Stimulated activated CD4-positive, alpha-beta T cell treated with anti-CD3 and anti-CD28 coated beads, Interleukin-1b, Interleukin-23, amount 100 ng/mL, for 24 hours (primary cell): ENCODE measurements at places on chromosomes 2 and 18.

DNA sequence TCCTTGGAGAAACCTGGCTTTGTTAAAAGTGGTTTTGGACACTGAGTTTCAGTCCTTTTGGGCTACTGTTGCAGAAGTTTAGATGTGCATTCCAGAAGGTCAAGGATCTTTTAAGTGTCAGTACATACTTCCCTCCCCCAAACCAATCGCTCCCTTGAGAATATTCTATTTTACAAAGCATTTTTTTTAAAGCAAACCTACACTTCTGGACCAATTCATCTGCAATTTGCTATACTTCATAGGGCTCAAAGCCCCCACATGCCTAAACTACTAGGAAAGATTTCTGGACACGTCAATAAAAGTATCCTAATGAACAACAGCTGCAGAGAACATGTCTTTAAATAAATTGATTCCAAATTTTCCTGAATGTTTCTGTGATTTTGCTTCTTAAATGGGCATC is 157.6 kb downstream of the RDH14 start:
- DNase-seq, result no peak

DNA sequence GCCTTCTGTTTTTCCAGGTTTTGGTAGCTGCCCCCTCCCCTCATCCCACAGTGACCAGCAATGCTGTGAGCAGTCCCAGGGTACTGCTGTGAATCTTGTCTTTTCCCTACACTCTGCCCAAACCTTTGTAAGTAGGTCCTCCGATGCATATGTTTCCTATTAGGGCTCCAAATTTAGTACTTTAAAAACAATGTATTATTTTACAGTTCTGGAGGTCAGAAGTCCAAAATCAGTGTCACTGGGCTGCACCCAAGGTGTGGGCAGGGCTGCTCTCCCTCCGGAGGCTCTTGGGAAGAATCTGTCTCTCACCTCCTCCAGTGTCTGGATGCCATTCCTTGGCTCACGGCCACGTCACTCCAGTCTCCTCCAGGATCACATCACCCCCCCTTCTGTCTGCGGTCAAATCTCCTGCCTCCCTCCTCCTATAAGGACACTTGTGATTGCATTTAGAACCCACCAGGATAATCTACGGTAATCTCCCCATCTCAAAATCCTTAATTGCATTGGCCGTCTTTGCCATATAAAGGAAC is 208.5 kb downstream of the SH3BP4 start:
- DNase-seq, result no peak

GRCh38 chr2:109208951-109209335 is 79.9 kb downstream of the SH3RF3 start:
- no peak for DNase-seq

DNA sequence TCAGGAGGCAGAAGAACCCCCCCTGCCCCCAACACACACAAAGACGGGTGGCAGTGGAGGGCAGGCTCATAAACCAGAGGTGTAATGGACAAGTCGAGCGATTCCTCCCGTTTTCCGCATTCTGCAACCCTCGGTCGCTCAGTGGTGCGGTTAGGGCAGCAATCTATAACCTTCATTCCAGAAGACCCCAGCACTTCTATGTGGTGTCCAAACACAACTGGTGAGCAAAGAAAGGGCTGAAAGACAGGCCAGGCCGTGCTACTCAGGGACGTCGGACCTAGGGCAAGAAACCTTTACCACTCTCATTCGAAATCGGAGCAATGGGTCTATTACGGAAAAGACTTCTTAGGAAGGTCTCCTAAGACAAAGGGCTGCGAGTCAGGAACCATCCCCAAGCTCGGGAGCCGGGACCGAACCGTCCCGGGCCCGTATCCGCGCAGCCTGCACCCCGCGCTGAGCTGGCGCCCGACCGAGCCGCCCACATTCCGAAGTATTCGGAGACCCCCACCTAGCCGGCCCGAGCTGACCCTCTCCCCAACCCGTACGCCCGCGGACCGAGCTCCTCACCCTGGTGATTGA is 568 bp downstream of the ARL5A start:
- peak; percentile 5 for DNase-seq

DNA sequence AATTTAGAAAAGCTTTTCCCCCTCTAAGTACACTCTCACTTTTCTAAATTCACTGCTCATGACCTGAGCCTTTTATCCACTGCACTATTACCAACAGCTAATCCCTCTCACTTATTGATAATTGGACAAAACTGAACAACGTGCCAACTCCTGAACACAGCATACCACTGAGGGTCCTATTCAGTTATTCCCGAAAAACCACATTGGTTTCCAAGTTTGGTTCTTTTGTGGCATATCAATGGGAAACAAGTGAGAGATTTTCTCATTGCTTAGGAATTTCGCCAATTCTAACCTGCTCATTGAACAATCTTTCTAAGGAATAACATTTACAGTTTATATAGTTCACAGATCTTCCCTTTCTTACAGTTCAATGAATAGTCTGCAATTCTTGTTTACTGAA is 977.4 kb downstream of the TMEM182 start:
- DNase-seq, result no peak

DNA sequence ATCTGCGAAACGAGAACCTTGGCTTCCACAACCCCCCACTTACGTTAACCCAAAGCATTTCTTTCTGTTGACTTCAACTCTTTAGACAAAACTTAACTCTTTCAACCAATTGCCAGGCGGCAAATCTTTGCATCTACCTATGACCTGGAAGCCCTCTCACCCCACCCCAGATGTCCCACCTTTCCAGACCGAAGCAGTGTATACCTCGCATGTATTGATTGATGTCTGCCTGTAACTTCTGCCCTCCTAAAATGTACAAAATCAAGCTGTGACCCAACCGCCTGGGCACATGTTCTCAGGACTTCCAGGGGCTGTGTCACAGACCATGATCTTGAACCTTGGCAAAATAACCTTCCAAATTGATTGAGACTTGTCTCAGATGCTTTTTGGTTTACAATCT is 12.3 kb downstream of the AQP12B start:
- no peak for DNase-seq

GRCh38 chr2:157746234-157746950 is 117.7 kb upstream of the ACVR1C start:
- DNase-seq, result no peak

DNA sequence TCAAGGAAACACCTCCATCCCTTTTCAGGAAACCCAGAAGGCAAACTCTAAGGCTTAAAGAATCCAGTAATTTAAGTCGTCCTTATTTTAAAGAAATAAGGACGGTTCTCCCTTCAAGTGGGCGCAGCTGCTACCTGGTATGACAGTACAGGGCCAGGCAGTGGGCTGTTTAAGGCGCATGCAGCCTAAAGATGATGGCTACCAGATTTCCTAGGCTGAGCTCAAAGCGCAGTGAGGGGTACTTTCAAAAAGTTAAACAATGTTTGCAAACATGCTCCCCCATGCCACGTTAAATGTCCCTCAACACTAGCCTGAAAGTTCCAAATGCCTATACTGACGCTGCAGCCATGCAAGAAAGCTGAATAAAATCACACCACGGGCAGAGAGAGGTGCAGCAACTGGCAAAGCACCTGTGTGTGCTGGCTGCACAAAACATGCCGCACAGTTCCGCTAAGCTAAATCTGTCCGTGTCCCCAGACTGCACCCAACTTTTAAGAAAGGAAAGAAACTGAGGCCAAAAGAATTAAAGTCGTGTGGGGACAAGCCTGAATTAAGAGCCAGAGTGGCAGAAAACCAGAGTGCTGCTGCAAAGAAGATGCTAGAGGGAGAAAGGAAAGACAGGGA is 583 bp downstream of the HIBCH start:
- DNase-seq, result no peak

- DNase-seq, result no peak
Observed at GRCh38 chr2:36607947-36608346, 10.0 kb upstream of the FEZ2 start.

DNA sequence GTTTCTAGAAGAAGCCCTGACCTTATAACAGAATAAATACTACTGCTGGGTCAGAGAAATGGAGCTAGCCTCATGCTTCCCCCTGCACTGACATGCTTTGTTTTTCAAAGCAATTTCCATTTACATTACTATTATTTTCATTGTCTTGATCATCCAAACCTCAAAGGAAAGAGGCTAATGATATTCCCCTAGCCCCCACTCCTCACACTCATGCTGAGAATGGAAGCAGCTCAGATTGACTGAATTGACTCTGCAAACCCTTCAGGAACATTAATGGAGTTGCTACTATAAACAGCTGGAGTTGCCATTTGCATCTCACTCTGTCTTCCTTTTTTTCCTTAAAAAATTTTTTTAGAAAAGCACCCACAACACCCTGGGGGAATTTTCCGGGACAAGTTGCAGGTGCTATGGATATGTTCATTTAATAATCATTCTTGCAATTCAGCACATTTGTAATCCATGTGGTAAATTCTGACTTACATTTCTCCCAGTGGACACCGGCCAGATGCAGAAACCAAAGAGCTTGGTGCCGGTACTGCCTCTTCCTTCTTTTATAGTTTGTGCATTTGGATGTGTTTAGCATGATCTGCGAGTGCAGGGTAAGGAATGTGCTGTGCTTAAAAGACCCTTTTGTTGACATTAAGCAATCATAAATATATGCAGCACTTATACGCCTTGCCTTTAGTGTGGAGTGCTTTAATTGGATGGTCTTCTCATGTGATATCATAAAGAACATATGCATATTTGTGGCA is 103.3 kb upstream of the OSR1 start:
- DNase-seq, result no peak
